ENCODE measurements at places on chromosomes 11 and 22.
A peak's percentile ranks its signal among the peaks of the same experiment; 100 is the strongest.

DNA sequence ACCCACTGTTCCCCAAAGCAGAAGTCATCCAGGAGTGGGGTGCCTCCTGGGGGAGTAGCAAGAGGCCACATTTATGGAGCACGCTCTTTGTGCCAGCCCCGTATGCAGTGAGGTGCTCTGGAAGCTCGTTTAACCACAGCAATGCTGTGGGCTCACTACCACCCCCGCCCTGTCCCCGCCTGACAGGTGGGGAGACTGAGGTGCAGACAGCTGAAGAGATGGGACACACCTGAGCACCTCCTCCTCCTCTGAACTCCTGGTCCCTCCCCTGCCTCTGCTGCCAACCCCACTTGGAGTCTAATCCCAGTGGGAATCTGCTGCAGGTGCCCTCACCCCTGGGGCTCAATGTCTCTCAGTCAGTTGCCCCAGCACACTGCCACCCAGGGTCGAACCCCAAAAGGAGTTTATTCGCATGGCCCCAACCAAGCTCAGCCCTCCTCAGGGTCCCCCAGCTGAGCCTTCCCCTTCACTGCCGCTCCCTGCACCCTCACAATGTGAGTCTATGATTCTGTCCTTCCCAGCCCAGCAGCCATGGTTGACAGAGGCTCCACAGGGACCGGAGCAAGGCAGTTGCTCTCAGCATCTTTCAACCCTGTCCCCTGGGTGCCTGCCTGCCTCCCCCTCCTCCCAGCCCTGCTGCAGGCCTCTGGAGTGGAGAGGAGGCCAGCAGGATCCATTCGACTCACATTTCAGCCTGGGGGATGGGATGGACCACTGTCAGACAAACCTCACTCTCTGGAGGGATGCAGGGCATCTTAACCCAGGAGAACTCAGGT lies 13.3 kb upstream of the BCR start:
- DNase-seq: no peak

- DNase-seq: no peak
Measured at GRCh38 chr11:6203327-6203726, 2.0 kb upstream of the C11orf42 start.

DNA sequence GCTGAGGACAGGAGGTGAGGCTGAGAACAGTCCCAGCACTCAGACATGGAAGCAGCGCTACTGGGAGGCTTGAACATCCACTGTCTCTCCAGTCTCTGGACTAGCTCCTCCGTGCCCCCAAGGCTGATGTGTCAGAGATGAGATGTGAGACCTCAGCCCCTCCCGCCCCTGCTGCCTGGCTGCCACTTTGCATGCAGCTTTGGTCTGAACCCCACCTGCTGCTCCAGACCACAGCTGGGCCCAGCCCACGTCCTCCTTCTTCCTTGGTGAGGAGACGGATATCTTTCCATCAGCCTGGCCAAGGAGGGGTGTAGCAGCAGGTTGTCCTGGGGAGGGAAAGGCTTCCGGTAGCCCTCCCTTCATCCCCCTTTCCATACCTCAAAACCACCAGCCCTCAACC lies 148.0 kb upstream of the B3GAT1 start:
- no peak for DNase-seq

GRCh38 chr22:27875951-27876350 lies 43.1 kb downstream of the PITPNB start:
- no peak for DNase-seq

DNA sequence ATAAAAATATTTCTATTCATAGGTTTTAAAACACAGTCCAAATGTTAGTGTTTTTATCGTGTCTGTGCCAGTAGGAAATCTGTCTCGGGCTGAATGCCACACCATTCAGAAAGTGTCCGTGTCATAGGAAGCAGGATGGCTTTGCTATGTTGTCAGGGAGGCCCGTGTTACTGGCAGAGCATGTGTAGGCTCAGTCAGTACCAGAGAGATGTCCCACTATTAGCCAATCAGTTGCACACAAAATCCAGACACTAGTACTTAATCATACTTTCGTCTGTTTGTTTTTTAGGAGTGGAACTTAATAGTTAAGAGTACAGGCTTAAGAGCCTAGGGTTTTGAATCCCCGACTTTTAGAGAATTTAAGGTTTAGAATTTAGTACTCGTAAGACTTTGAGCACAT lies 30.2 kb upstream of the SYN3 start:
- no peak for DNase-seq

- no peak for DNase-seq
Measured at GRCh38 chr22:44408829-44409192, 89.2 kb downstream of the RTL6 start.

- DNase-seq: no peak
Measured at GRCh38 chr22:32697331-32697995, 104.0 kb upstream of the TIMP3 start.

DNA sequence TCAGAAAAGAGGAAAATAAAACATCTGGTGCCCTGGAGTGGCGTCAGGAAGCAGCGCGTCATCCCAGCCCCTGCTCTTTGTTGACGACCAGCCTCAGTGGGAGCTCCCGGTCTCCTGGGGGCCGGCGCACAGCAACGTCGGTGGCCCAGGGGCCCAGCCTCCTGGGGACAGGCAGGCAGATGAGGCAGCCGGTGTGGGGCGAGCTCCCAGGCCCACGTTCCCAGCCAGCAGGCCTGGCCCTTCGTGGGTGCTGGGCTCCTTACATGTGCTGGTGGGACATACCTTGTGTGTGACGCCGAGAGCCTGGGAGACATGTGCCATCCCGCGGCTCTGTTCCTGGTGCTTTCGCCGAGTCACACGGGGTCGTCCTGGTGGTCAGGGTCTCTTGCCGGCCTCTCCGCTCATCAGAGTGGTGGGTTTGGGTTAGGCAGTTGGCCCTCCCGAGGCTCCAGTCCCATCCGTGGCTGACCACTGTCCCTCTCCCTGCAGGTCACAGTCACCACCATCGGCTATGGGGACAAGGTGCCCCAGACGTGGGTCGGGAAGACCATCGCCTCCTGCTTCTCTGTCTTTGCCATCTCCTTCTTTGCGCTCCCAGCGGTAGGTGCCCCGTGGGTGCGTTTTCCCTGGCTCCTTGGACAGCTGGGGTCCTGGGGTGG lies 116.7 kb downstream of the KCNQ1OT1 start:
- no peak for DNase-seq

GRCh38 chr22:49021131-49021925 lies 806.3 kb downstream of the BRD1 start:
- no peak for DNase-seq

DNA sequence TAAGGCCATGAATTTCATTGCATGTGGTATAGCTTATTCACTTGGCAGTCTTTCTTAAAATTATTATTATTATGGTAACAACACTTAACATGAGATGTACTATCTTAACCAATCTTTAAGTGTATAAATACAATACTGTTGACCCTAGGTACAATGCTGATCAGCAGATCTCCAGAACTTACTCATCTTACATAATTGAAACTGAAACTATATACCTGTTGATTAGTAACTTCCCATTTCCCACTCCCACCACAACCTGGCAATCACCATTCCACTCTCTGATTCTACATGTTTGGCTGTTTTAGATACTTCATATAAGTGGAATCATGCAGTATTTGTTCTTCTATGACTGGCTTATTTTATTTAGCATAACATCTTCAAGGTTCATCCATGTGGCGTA lies 150.2 kb upstream of the POU2AF2 start:
- no peak for DNase-seq

DNA sequence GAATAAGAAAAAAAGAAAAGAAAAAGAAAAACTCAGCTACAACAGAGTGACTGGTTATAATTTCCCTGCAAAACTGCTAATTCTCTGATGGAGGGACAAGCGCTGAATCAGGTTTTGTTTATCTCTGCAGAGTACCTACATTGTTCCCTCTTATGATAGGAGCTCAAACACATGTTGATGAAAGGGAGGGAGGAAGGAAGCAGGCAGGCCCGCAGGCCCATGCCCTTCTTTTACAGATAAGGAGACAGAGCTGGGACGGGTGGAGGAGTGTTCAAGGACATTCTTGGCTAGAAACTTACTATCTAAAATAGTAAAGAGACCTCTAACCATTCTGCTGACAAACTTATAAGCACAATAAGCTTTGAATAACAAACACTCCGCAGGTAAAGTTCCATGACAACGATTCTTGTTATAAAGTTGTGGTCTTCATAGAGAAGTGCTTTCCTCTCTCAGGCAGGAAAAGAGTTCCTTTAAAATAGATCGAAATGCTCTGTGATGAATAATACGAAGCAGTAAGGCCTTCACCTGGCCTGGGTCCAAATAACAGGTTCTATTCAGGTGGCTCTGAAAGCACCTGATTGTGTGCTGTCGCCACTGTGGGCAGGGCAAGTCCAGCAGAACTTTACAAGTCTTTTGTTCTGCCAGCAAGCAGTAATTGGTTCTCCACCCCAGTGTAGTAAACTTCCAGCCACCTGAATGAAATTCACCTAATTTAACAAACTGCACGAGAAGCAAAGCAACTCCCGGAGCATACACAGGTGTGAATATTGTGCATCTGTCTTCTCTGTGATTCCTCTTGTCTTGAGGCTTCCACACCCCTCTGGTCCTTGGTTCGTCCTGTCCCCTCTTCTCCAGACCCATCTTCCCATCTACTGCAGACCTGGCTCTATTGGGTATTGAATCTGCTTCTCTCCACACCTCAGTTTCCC lies 15.3 kb upstream of the MICAL2 start:
- DNase-seq: no peak

- DNase-seq: peak; percentile 35
Measured at GRCh38 chr11:78420255-78420764, 2.7 kb upstream of the GAB2 start.

- DNase-seq: no peak
Measured at GRCh38 chr11:116239247-116239646, 533.5 kb downstream of the BUD13 start.

GRCh38 chr11:111882202-111882601 lies 2.9 kb downstream of the CFAP68 start:
- no peak for DNase-seq

GRCh38 chr11:111698852-111699559 lies 67.2 kb downstream of the PPP2R1B start:
- no peak for DNase-seq

- DNase-seq: no peak
Measured at GRCh38 chr11:92588393-92588792, 363.8 kb downstream of the FAT3 start.

GRCh38 chr11:88318017-88318416 lies 19.5 kb downstream of the CTSC start:
- no peak for DNase-seq

GRCh38 chr11:120208001-120208441 lies 2.8 kb upstream of the OAF start:
- no peak for DNase-seq

DNA sequence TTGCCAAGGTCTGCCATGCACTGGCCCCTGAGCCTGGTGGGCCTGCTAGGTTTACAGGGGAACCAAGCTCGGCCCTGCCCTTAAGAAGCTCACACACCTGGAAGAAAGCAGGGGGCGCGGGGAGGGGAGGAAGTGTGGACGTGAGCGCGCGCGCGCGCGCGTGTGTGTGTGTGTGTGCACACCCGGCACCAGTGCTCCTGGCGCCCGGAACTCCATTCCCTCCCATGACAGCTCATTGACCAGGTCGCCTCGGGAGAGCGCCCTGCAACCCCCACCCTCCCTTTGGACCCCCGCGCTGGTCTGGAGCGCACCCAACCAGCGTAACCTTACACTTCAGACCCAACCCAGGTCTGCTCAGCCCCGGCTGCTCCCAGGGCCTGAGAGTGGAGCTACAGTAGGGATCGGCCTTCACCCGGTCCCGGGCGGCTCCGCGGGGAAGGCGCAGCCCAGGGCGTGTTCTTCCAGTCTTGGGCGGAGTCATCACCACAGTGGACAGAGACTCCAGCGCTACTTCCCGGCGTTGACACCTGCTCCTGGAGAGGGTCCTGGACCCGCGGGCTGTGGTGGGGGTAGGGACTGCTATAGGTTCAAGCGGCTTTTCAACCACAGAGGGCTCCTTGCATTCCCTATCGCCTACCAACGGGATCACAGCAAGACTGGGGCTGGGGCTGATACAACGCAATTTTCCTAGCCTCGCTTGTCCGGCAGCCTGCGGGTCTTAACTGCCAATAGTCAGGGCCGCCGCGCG lies 1.5 kb downstream of the GALNT18 start:
- no peak for DNase-seq

GRCh38 chr11:34302046-34302921 lies 55.5 kb downstream of the ABTB2 start:
- no peak for DNase-seq

DNA sequence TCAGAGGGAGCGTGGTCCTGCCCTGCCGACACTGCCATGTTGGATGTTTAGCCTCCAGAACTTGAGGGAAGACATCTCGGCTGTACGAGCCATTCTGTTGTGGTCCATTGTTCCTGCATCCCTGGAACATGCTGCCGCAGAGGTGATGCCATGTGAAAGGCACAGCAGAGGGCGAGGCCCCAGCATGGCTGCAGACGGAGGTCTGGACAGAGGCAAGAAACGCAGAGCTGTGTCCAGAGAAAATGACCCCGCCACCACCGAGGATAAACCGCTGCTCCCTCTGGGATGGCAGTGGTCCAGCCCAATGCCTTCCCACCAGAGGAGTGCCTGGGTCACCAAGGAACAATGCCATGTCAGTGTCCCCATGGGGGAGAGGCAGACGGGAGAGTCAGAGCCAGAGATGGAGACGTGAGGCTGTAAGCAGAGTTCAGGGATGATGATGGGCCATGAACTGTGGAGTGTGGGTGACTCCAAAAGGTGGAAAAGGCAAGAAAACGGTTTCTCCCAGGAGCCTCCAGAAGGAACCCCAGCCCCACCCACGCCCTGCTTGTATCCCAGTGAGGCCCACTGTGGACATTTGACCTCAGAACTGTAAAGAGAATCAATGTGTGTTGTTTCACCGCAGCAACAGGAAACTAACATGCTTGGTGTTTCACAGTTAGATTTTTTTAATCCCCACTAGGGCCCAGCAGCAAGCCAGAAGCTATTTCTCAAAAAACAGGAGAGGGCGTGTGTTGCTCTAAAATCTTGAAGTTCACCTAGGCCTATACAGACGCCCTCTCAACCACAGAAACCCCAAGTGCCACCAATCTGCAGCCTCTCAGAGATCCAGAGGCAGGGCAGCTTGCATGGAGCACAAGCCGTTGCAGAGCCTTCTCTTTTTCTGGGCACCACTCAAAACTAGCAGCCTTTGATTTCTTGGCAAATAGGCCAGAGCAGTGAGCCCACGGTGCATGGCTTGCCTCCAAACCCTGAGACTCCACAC lies 1422.9 kb downstream of the TBC1D22A start:
- no peak for DNase-seq

DNA sequence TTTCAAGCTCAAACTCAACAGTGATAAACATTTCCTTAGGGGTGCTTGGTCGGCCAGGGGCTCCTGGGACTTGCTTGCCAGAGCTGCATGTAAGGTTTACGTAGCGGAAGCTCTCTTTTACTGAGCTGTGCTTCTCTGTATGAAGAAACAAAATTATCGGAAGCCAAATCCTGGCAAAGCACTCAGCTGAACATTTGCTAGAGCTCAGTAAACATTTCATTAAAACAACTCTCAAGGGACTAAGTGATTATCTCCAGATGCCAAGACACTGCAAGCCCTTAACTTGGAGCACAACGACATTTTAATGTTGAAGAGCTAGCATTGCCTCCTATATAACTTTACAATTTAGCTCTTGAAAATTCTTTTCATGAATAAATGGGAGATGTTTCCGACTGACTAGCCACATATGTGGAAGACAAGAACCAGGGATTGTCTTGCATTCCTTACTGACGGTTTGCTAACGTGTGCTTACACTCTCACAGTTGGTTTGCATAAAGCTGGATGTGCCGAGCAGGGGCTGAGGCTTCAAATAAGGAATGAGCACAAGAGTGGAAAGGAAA lies 43.4 kb downstream of the SCUBE2 start:
- no peak for DNase-seq

Measured in stimulated activated CD4-positive, alpha-beta T cell treated with anti-CD3 and anti-CD28 coated beads, Interleukin-12 subunit alpha, Interleukin-12 subunit beta, amount 100 ng/mL, for 4 hours (primary cell).